ENCODE measurements at places on chromosomes 2 and 18. TPM values are rescaled to one million over a fixed set of nuclear protein-coding genes. Genes with fewer than 3 reads are reported as not detected.

The GPR45 gene
- not detected for total RNA-seq

The RTP5 gene
- total RNA-seq, result not detected

The DNER gene
- total RNA-seq, result 11.3 TPM

The MYOM1 gene
- total RNA-seq, result 1.2 TPM

DNA sequence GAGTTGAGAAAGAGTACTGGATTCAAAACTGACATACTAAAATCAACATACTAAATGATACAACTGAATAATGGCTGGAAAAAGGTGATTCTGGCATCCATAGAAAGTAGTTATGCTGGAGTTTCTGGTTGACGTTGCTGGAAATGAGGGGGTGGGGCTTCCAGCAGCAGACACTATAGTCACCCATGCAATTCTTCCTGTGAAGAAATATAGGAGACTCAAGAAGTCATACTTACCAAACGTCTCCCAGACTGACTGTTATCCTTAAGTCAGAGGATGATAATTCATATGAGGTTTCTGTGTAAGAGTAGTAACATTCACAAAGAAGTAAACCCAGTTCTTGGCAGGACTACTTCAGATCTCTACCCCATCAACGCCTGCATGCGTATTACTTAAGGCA, 23.6 kb downstream of the DTNB start:
- H3K27ac ChIP-seq, result no peak overlapping the region
- no peak for DNase-seq
- H3K36me3 ChIP-seq, result no peaks in the 10 kb centered on the region
- H3K27me3 ChIP-seq, result no peaks in the 10 kb centered on the region

DNA sequence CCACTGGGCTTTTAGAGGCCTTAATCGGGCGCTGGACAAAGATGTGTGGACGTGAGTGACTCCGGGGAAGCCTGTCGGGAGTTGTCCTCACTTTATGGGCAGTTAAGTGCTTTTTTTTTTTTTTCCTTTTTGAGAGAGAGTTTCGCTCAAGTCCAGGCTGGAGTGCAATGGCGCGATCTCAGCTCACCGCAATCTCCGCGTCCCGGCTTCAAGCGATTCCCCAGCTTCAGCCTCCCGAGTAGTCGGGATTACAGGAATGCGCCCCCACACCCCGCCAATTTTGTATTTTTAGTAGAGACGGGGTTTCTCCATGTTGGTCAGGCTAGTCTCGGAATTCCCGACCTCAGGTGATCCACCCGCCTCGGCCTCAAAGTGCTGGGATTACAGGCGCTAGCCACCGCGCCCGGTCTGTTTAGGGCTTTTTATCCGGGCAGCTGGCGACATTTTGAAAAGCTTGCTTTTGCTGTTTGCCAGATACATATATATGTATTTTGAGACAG, 1.5 kb downstream of the MSH6 start:
- H3K4me3 ChIP-seq, result peak overlapping the region; percentile 93
- H3K4me1 ChIP-seq, result peaks cover 29% of the 10 kb centered on the region
- H3K27ac ChIP-seq, result peak overlapping the region; percentile 92
- DNase-seq, result no peak
- H3K27me3 ChIP-seq, result no peaks in the 10 kb centered on the region

- peaks cover 11% of the 10 kb centered on the region for H3K4me1 ChIP-seq
- H3K36me3 ChIP-seq, result no peaks in the 10 kb centered on the region
Observed at GRCh38 chr2:158662421-158662820, 132.7 kb upstream of the DAPL1 start.

DNA sequence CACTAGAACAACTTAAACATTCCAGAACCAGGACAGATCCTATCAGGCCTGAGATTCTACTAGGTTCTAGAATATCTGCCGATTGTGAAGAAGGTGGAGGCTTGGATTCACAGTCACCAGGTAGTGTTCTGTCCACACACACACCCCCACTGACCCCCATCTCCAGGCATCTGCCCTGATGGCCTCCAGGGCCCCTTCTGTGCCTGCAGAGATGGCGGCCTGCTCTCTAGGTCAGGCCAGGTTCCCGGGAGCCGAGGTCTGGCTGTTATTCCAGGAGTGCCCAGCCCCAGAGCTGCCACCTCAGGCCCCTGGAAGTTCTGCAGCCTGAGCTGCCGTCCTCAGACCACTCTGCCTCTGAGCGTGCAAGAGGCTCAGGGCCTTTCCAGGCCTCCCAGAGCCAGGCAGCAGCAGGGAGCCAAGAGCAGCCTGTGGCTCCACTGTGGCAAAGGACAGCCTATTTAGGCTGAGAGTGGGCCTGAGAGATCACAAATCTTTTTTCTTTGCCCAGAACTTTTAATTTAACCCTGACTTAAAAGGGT, 96.2 kb upstream of the ASAP2 start:
- no peak overlapping the region for H3K27ac ChIP-seq
- H3K4me1 ChIP-seq, result peaks cover 23% of the 10 kb centered on the region
- no peaks in the 10 kb centered on the region for H3K36me3 ChIP-seq
- no peak overlapping the region for H3K4me3 ChIP-seq
- DNase-seq, result no peak
- H3K27me3 ChIP-seq, result no peaks in the 10 kb centered on the region

DNA sequence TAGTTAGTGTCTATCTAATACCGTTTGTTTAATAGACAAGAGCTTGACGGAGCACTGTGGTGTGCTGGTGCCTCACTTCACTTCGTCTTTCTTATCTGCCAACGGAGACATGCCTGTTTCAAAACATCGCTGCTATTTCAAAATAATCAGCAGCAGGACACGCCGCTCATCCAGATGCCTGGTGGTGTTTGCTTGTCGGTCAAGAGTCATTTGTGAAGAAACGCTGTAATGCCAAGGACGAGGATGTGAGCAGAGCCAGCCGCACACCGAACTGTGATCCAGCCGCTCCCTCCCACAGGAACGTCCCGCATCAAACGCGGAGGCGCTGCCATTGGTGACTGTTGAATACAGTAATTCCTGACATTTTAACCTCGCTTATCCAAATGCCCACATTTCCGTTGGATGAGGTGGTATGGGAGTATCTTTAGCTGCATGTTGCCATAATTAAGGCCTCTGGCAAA, 432.4 kb downstream of the FBXO15 start:
- H3K27ac ChIP-seq, result no peak overlapping the region
- H3K4me3 ChIP-seq, result no peak overlapping the region
- no peaks in the 10 kb centered on the region for H3K27me3 ChIP-seq
- no peaks in the 10 kb centered on the region for H3K36me3 ChIP-seq

- H3K27ac ChIP-seq, result no peak overlapping the region
- DNase-seq, result no peak
- no peak overlapping the region for H3K4me3 ChIP-seq
- H3K27me3 ChIP-seq, result no peaks in the 10 kb centered on the region
- no peaks in the 10 kb centered on the region for H3K4me1 ChIP-seq
- no peaks in the 10 kb centered on the region for H3K36me3 ChIP-seq
Observed at GRCh38 chr2:143686585-143687164, 557.5 kb downstream of the ARHGAP15 start.

DNA sequence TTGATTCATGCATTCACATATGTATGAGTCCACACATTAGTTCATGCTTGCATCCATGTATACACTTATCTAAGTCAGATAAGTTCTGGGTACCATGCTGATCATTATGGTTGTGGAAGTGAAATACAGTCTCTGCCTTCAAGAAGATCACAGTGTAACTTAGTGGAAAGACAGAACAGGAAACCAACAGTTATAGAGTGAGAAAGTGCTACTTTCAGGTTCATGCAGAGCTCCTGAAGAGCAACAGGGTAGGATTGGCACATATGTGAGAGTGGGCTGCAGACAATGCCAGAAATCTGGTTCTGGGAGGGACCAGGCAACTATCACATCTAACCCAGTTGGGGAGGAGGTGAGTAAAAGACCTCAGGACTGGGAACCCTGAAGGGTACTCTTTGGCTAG, 35.4 kb upstream of the PGAP1 start:
- DNase-seq, result no peak
- H3K4me3 ChIP-seq, result no peak overlapping the region
- H3K27ac ChIP-seq, result no peak overlapping the region
- H3K27me3 ChIP-seq, result no peaks in the 10 kb centered on the region
- no peaks in the 10 kb centered on the region for H3K4me1 ChIP-seq

DNA sequence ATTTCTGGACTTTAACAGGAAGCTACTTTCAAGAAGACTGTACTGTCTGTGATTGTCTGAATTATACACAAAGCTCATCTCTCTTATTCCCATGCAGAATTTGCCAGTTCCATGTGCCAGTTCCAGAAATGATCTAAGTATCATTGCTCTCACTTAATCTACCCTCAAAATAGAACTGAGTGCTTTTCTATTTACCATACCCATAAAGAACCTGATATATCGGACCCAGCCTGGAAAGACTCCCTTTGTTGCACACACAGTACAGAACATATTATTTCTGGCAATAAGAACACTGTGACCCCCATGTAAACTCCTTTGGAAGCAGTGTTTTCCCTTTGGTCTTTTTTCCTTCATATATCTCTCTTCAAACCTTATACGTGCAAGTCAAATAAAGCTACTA, 102.3 kb upstream of the TTN start:
- no peaks in the 10 kb centered on the region for H3K27me3 ChIP-seq
- no peak overlapping the region for H3K27ac ChIP-seq
- H3K4me3 ChIP-seq, result no peak overlapping the region
- no peaks in the 10 kb centered on the region for H3K36me3 ChIP-seq
- DNase-seq, result no peak
- no peaks in the 10 kb centered on the region for H3K4me1 ChIP-seq

GRCh38 chr18:10437837-10438236, 16.6 kb upstream of the APCDD1 start:
- H3K4me3 ChIP-seq, result no peak overlapping the region
- no peak overlapping the region for H3K27ac ChIP-seq
- no peaks in the 10 kb centered on the region for H3K4me1 ChIP-seq
- H3K36me3 ChIP-seq, result no peaks in the 10 kb centered on the region
- H3K27me3 ChIP-seq, result no peaks in the 10 kb centered on the region
- DNase-seq, result no peak

DNA sequence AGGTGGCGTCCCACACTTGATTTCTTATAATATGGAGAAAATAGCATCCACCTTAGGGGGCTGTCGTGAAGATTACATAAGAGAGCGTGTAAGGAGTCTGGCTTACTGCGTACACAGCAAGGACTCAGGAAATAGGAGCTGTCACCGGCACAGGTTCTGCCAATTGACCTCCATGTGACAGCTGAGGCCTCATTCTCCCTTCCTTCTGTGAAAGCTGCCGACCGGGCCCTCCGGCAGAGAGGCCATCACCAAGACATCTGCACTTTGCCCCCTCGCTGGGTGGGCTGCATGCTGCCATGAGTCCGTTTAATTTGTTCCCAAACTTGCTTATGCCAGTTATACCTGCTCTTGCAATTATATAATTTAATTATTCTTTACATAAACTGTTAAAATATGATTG, 27.7 kb downstream of the HS1BP3 start:
- H3K4me3 ChIP-seq, result no peak overlapping the region
- H3K36me3 ChIP-seq, result peaks cover 34% of the 10 kb centered on the region
- no peak overlapping the region for H3K27ac ChIP-seq
- DNase-seq, result no peak
- peaks cover 40% of the 10 kb centered on the region for H3K4me1 ChIP-seq
- H3K27me3 ChIP-seq, result no peaks in the 10 kb centered on the region

- H3K36me3 ChIP-seq, result no peaks in the 10 kb centered on the region
- H3K4me1 ChIP-seq, result peaks cover 8% of the 10 kb centered on the region
- no peak overlapping the region for H3K27ac ChIP-seq
- H3K27me3 ChIP-seq, result no peaks in the 10 kb centered on the region
- no peak overlapping the region for H3K4me3 ChIP-seq
Observed at GRCh38 chr18:23682472-23682871, 6.8 kb upstream of the LAMA3 start.

DNA sequence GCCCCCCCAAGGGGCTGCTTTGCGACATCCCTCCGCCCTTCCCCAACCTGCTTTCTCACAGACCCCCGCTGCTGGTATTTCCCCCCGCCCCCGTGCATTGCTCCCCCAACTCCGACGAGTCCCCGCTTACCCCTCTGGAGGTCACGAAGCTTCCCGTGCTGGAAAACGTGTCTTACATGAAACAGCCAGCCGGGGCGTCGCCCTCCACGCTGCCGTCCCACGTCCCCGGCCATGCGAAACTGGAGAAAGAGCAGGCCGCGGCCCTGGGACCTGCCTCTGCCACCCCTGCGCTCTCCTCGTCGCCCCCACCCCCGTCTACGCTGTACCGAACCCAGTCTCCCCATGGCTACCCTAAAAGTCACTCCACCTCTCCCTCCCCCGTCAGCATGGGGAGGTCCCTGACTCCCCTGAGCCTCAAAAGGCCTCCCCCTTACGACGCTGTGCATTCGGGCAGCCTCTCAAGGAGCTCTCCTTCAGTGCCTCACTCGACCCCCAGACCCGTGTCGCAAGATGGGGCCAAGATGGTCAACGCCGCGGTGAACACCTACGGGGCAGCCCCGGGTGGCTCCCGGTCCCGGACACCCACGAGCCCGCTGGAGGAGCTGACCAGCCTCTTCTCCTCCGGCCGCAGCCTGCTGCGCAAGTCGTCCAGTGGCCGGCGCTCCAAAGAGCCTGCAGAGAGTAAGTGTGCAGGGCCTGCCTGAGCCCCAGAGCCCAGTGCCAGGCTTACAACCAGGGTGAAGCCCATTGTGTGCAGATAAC, 183.0 kb downstream of the NYAP2 start:
- no peak for DNase-seq
- no peaks in the 10 kb centered on the region for H3K4me1 ChIP-seq
- H3K4me3 ChIP-seq, result no peak overlapping the region
- no peak overlapping the region for H3K27ac ChIP-seq

DNA sequence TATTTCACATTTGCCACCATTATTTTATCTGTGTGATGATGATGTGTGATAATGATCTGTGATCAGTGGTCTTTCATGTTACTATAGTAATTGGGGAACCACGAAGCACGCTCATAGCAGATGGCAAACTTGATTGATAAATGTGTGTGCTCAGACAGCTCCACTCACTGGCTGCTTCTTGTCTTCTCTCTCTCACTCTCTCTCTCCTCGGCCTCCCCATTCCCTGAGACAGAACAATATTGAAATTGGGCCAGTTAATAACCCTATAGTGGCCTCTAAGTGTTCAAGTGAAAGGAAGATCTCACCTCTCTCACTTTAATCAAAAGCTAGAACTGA, 60.7 kb upstream of the RAPGEF4 start:
- H3K4me3 ChIP-seq, result no peak overlapping the region
- H3K27me3 ChIP-seq, result no peaks in the 10 kb centered on the region
- no peak for DNase-seq
- no peak overlapping the region for H3K27ac ChIP-seq
- no peaks in the 10 kb centered on the region for H3K4me1 ChIP-seq

- no peak for DNase-seq
- no peaks in the 10 kb centered on the region for H3K27me3 ChIP-seq
- H3K27ac ChIP-seq, result peak overlapping the region; percentile 90
- H3K4me1 ChIP-seq, result peaks cover 21% of the 10 kb centered on the region
Observed at GRCh38 chr2:26344581-26345282, 1.2 kb upstream of the SELENOI start.

- H3K36me3 ChIP-seq, result no peaks in the 10 kb centered on the region
- H3K27ac ChIP-seq, result peak overlapping the region; percentile 93
- H3K4me3 ChIP-seq, result peak overlapping the region; percentile 17
- DNase-seq, result no peak
- peaks cover 1% of the 10 kb centered on the region for H3K27me3 ChIP-seq
Observed at GRCh38 chr2:176075481-176075880, 8.3 kb downstream of the EVX2 start.

GRCh38 chr2:227411320-227411989, 23.7 kb upstream of the SCYGR1 start:
- no peak overlapping the region for H3K4me3 ChIP-seq
- H3K36me3 ChIP-seq, result no peaks in the 10 kb centered on the region
- no peaks in the 10 kb centered on the region for H3K27me3 ChIP-seq
- no peak overlapping the region for H3K27ac ChIP-seq

GRCh38 chr2:10588931-10589330, 100.8 kb downstream of the NOL10 start:
- H3K4me3 ChIP-seq, result no peak overlapping the region
- no peaks in the 10 kb centered on the region for H3K4me1 ChIP-seq

Data from vagina (tissue), 2 donors.